ENCODE measurements at places on chromosomes 11 and 22.

DNA sequence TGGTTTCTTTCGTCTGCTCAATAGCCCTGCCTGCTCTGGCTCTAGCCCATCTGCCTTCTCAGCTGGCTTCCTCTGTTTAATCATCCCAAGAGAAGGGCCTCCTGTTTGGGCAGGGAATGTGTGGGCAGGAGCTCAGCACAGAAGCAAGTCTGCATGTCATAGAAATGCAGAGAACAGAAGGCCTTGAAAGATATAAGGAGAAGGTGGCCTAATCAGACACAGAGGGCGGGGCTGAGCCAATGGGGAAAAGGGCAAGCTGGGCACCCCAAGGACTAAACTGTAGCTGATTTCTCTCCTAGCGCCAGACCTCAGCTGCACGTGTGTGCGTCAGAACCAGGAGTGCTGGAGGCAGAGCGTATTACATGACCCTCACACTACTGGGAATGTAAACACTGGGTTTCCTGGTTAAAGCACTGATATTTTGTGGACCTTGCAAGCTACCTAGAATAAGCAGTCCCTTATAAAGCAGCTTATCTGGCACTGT, 7.6 kb upstream of the CCKBR start:
- peak; percentile 28 for DNase-seq

DNA sequence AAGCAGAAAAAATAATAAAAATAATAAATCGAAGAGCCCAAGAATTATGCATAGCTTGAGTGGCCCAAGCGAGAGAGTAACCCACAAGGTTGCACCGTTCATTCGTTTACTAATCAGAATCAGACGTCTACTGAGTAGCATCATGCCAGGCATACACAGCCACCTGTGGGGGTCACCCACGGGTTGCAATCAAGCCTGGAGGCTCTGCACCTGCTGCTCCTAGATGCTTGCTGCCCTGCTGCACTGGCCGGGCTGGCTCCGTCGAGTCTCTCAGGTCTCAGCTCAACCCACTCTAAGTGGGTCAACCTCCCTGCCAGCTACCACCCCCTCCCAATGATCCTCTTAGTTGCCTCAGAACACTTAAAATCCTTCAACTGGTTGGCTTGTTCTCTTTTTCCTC, 2.0 kb upstream of the TESMIN start:
- peak; percentile 38 for DNase-seq

GRCh38 chr11:6556139-6556949, 47.1 kb downstream of the RRP8 start:
- no peak for DNase-seq

DNA sequence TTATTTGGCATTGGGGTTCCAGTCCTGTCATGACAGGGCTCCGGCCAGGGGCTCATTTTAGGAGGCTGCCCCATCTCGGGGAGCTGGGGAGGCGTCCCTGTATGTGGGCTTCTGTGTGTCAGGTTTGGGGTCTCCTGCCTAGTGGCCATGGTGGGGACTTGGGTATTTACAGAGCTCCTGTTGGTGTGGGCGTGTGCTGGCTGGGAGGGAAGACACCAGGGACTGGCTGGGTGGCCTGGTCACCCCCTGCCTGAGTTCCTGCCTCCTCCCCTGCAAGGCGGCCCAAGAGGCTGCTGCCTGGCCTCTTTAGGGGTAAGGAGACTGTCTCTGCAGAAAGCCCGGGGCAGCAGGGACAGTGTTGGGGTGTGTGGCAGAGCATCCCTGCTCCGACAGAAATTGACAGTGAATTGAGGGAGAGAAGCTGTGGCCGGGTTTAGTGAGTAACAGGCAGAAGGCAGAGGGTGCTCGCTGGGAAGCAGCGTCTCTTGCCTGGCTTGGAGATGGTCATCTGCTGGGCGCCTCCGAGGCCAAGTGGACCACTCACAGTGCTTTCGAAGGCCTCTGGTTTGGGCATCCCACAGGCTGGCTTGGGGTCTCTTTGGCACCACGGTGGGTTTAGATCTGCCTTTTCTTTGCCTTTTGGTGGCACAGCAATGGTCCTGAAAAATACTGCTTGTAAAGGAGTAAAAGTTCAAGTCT, 40.3 kb upstream of the GRAMD4 start:
- DNase-seq, result no peak

DNA sequence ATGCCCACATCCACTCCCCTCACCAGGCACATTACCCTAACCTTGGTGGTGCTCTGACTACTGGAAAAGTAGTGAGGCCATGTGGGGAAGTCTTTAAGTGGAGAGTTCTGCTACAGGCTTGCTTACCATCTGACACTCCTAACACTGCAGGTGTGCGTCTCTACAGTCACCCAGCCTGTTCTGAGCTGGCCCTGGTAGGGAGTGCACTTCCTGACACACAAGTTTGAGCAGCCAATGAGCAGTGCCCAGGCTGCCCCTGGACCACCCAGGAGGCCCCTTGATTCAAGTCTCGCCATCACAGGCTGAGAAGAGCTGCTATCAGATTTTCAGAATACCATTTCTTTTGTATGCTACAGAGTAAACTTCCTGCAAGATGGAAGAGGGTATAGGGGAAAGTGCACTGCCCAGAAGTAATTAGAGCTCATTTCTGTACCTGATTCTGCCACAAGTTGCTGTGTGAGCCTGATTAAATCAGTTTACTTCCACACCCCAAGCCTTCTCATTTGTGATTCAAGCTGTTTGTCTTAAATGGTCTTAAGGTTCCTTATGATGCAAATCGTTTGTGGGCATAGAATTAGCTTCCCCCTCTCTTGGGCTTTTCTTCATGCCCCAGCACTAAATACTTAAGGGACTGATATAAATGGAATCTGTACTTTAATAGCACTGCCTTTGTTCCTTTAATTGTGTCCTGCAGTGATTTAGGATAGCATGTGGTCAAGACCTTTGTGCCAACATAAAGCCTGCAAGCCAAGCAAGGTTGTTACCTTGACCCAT, 22.2 kb downstream of the OPCML start:
- no peak for DNase-seq

DNA sequence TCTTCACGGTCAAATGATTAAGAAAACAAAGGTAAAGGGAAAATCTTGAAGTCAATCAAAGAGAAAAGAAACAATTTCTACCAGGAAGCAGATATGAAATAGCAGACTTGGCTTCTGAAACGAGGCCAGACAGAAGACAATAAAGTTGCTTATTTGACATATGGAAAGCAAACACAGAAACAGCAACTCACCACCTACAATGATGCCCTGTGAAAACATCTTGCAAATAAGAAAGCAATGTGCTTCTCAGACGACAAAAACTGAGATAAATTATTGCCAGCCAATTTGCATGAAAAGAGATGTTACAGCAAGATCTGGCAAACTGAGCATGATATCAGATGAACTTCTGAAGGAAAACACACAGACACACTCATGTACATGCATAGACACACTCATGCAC, 45.9 kb upstream of the CTSC start:
- no peak for DNase-seq

DNA sequence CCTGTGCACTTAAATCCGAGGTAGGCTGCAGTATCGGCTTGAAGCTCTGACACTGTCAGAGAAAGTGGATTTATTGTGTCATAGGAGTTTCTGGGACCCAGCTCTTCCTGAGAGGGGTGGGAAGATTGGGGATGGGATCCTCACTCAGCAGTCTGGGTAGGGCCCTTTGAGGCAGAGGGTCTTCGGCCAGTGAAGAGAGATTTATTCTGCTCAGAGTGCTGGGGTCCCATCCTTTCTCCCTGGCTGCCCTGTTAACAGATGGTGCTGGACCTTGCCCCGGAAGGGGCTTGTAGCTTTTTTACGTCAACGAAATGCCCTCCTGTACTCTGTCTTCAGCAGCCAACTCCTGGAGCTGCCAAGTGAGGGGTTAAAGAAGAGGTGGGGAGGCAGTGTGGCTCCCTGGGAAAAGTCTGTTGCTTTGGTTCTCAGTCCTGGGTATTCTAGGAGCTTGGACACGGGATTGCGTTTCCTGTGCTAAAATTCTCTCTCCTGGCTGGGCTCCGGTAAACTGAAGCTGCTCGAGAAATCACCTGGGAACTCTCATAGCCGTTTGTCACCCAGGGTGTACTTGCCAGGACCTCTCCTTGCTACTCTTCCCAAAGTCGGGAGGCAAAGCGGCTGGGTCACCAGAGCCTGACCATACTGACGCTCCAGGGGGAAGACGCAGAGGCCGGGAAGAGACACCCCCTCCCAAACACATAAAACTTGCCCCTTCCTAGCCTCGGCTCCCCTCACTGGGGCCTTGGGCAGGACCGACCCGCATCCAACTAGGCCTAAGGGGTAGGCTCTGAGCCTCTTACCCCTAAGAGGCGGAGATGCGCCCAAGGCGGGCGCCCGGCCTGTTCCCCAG, 806 bp upstream of the SMDT1 start:
- no peak for DNase-seq

DNA sequence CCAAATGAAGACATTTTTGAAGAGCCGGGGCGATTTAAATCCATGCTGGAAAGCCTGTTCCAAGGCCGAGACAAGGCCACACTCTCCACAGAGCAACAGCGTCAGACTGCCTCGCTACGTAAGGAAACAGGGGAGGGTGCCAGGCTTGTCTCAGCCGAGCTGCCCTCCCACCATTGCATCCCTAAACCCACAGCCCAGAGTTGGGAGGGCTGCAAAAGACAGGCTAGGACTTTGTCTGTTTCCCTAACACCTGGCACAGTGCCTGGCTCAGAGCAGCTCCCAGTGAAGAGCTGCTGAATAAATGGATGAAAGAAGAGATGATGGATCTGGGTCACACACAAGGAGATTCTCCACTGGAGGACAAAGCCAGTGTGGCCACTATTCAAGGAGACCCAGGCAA, 51.3 kb upstream of the SCUBE2 start:
- DNase-seq, result no peak

GRCh38 chr11:117874910-117875381, 1.5 kb downstream of the FXYD6 start:
- no peak for DNase-seq

- no peak for DNase-seq
These were observed 119.1 kb downstream of the RRM1 start for GRCh38 chr11:4213746-4214145.

- no peak for DNase-seq
These were observed 7.2 kb downstream of the CEP164 start for GRCh38 chr11:117334896-117335295.

- peak; percentile 5 for DNase-seq
These were observed 29.4 kb upstream of the PACSIN2 start for GRCh38 chr22:43044290-43044712.

DNA sequence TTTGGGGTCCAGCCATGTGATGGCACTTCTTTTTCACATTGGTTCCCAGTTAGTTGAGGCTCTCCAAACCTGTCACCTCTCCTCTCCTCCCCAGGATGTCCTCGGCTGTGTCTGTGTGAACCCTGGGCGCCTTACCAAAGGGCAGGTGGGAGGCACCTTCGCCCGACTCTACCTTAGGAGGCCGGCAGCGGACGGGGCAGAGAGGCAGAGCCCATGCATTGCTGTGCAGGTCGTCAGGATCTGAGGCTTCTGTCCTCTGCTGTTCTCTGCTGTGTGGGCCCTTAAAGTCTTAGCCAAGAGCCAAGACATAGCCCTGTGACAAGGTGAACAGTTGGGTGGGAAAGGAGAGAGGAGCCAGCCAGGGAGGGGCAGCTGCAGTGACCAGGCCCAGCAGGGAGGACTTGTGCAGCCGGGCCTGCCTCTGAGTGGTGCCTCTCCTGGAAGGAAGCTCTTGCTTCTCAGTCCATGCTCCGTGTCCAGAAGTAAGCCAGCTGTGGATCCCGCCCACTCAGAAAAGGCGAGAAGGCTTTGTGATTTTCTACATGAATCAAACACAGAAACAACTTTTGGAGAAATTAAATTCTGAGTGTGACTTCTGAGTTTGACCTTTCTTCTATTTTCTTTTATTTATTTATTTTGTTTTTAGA, 17.5 kb upstream of the CDC42EP2 start:
- DNase-seq, result no peak

- no peak for DNase-seq
These were observed 9.3 kb downstream of the OSBPL5 start for GRCh38 chr11:3155691-3156258.

DNA sequence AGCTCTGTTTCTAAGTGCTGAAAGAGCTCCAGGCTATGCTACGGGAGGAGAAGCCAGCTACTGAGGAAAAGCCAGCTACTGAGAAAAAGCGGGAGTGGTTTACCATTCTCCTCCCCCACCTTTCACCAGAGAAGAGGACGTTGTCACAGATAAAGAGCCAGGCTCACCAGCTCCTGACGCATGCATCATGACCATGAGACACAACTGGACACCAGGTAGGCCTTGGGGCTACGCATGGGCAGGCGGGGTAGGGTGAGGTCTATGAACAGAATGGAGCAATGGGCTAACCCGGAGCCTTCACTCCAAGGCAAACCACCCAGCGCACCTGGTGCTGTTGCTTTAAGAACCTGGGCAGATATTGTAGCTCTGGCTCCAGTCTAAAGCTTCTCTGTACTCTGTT, 1.1 kb downstream of the IL18BP start:
- DNase-seq, result no peak

- no peak for DNase-seq
These were observed 208.5 kb upstream of the MTMR2 start for GRCh38 chr11:96132437-96132836.

DNA sequence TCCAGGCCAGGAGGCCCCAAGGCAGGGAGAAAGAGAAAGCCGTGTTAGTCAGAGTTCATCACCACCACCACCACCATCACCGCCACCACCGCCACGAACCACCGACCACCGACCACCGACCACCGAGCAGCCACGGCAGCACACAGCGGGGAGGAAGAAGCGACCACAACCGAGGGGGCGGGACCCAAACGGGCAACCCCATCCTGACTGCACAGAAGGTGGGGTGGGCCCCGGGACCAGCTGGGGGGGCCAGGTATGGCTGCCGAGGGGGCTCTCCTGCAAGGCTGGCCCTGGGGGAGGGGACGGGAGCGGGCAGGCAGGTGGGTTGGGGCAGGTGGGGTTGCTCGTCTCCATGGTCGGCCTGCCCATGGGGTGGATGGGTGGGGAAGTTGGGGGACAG, 34.2 kb downstream of the SYT7 start:
- DNase-seq, result no peak

DNA sequence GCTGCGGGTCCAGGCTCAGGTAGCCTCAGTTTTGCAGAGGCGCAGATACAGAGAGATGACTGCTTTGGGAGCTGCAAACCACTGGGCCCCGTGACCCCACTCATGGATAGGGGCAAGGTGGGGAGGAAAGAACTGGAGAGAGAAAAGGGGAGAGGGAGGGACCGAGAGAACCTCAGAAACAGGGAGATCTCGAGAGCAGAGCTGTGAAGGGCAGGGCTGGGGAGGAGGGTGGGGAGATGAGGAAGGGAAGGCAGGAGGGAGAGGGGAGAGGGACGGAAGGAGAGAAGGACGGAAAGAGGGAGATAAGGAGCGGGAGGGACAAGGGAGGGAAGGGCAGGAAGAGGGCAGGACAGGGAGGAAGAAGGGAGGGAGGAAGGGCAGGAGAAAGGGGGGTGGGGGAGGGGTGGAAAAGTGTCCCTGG, 46.3 kb downstream of the IGLL1 start:
- DNase-seq, result no peak

- no peak for DNase-seq
These were observed 75.8 kb downstream of the MORC2 start for GRCh38 chr22:30892731-30893221.
